ENCODE measurements at places on chromosomes 1 and 21. TPM values are rescaled to one million over a fixed set of nuclear protein-coding genes. Genes with fewer than 3 reads are reported as not detected.
A peak's percentile ranks its signal among the peaks of the same experiment; 100 is the strongest.

DNA sequence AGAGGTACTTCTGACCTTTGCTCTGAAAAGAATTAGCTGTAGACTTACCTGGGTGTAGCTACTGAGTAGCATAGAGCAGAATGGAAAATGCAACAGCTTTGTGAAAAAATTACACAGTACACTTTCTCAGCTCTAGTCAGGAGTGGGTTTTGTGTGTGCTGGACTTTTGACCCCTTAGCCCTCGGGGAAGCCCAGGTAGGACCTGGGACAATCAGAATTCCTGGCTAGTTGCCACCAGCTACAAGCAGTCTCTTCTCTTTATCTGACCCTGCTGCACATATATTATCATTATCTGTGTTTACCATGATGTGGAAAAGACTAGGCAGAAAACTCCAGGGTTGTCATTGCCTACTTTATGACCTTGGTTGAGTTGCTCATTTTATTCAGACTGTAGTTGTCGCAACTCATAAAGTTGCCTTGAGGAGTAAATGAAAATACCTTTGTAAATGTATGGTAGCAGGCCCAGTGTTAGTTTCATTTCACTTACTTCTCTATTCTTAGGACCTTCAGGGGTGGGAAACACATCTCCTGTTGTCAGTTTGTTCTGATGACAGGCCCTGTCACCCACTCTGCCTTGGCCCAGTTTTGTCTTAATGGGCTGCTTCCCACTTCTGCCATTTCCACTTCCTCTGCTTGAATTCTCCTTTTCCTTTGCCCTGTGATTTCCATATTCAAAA, 5.4 kb downstream of the NEK7 start:
- DNase-seq: no peak

GRCh38 chr21:32803651-32804050, 32.1 kb upstream of the PAXBP1 start:
- DNase-seq: no peak

- DNase-seq: no peak
Observed at GRCh38 chr1:208604295-208604694, 360.1 kb upstream of the PLXNA2 start.

Gene HPDL
- total RNA-seq: 2.3 TPM

GRCh38 chr1:244450597-244451538, 841 bp downstream of the ADSS2 start:
- peak; percentile 39 for DNase-seq

Gene HES5
- not detected for total RNA-seq

Gene ANKRD34A
- 5.3 TPM for total RNA-seq

Gene SPRR2A
- total RNA-seq: not detected

GRCh38 chr1:107457989-107458388, 317.1 kb downstream of the NTNG1 start:
- DNase-seq: no peak

DNA sequence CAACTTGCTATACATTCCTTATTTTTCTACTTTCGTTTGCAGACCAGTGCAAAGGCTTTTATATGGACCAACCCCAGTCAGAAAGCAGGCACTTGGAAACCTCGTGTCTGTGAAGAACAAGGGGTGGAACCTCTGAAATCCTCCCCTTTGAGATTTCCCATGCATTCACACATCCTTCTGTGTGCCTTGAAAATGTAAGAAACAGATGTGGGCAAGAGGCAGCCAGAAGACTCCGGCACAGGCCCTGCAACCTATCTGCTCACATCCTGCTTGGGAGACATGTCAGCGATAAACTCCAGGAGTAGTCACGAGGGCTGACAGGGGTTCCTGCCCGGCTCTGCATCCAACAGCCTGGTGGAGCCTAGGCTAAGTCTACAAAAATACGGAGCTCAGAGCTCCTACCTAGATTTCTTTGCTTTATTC, 42.5 kb downstream of the ETS2 start:
- DNase-seq: no peak

- no peak for DNase-seq
Observed at GRCh38 chr1:91781371-91781825, 104.6 kb downstream of the TGFBR3 start.

- DNase-seq: peak; percentile 63
Observed at GRCh38 chr1:221392453-221392852, 349.4 kb downstream of the DUSP10 start.

Gene RSPH1
- total RNA-seq: not detected

Gene PLEKHO1
- total RNA-seq: 24.3 TPM

GRCh38 chr1:214281720-214282629, 1.0 kb downstream of the SMYD2 start:
- no peak for DNase-seq

Gene PTGFR
- 1.4 TPM for total RNA-seq

- no peak for DNase-seq
Observed at GRCh38 chr1:5562769-5563168, 429.5 kb downstream of the NPHP4 start.

- DNase-seq: no peak
Observed at GRCh38 chr1:9890224-9890731, 19.8 kb downstream of the CTNNBIP1 start.

- no peak for DNase-seq
Observed at GRCh38 chr1:110513511-110513910, 5.5 kb downstream of the KCNA10 start.

DNA sequence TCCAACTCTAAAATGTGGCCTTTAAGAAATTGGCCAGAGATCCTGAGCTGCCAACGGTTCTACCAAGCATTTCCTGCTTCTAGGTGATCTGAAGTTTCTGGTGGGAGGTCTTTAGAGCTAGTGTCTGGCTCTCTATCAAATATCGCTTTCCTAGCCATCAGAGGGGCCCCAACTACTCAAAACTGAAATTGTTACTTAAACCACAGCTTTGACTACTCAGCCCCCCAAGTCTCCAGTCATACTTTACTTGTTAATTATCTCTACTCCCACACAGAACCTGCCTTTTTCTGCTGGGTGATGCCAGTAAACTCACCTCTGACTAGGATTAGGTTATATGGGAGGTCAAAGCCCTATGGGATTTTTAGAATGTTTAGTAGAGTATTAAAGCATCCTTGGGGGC, 95.1 kb downstream of the FASLG start:
- DNase-seq: no peak

Gene PAFAH2
- total RNA-seq: 21.9 TPM

Gene KISS1
- total RNA-seq: not detected

- DNase-seq: no peak
Observed at GRCh38 chr1:51858892-51859291, 19.6 kb downstream of the NRDC start.

DNA sequence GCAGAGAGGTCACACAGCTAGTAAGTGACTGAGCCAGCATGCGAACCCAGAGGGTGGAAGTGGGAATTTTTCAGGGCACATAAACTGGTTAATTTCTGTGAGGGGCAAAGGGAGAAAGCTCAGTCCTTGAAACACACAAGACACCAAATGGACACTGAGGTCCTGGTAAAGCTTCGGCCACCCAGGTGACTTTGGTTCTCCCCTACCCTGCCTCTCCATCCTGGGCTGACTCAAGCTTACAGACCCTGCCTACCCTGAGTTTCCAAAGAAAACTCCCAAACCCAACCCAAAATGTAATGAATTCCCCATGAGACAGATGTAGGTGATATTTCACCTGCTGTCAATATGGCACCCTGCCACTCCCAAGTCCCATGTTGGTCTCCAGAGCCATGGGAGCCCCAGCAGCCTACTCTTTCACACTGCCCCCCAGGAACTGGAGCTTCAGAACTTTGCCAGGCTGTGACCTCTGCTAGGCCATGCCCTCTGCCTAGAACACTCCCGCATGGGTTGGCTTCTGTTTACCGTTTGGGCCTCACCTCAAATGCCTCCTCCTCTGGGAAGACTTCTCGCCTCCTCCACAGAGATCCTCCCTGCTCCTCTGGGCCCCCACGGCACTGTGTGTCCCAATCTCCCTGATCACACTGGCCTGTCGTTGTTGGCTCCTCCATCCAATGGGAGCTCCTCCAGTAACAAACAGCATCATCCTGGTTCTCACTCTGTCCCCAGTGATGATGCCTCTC, 3.7 kb upstream of the LRP8 start:
- no peak for DNase-seq

Gene CADM3
- total RNA-seq: 1.2 TPM

Gene SPRR1B
- not detected for total RNA-seq

GRCh38 chr1:240401731-240402130, 210.2 kb downstream of the GREM2 start:
- DNase-seq: no peak

Gene CA6
- total RNA-seq: not detected

DNA sequence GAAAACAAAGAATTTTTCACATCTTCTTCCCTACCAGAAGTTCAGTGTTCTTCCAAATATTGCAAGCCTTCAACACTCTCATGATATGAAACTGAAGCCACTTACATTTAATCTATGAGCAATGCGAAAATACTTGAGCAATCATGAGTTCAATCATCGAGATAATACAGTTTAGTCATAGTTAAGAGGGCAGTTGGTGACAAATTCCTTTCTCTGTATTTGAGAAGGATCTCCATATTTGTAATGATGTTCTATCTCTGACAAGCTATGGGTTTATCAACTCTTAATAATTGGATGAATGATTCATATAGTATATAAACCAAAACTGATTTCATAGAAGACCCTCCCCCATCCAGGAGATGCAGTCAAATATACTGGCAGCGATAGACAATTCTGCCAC, 29.7 kb upstream of the PYHIN1 start:
- DNase-seq: no peak

Gene RBP7
- total RNA-seq: 14.2 TPM

- DNase-seq: no peak
Observed at GRCh38 chr1:183742355-183742754, 62.6 kb upstream of the RGL1 start.

- DNase-seq: no peak
Observed at GRCh38 chr1:20698195-20698910, 19.5 kb downstream of the KIF17 start.

Gene ATP1A2
- total RNA-seq: 281 TPM

Gene DYNLT4
- total RNA-seq: not detected

- no peak for DNase-seq
Observed at GRCh38 chr1:108717774-108718316, 5.1 kb downstream of the FNDC7 start.

GRCh38 chr1:69073176-69073575, 494.5 kb upstream of the LRRC7 start:
- no peak for DNase-seq

Gene LRRC39
- 23.4 TPM for total RNA-seq

GRCh38 chr1:97780884-97781283, 139.9 kb downstream of the DPYD start:
- no peak for DNase-seq

DNA sequence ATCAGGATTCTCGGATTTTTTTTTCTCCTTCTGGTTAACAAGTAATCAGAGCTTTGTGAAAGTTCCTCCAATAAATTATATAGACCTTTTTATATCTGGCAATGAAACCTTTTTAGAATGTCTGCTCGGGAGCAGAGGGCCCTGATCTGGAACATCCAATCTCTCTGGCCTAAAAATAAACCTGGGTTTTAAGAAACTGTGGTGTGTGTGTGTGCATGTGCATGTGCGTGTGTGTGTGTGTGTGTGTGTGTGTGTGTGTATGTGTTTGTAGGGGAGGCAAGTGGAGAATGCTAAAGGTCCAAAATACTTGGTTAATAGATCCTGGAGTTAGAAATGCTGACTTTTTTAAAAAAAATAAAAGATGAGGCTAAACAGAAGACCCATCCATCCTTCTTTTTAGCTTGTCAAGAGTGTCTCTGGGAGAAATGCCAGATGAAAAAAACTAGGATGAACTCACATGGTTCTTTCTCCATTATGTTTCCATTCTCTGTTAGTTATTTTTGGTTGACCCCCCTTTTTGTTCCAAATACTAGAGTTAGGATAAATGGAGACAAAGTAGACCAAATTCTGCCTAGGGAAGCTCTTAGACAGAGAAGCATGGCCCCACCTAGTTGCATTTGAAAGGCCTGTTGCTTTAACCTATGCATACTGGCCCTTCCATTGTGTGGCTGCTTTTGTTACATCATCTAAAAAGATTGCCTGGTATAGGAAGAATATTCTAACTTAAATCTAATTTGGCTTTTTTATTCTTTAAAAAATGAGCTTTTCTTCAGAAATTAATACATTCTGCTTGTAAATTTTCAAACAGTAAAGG, 175.9 kb downstream of the PAPPA2 start:
- no peak for DNase-seq

DNA sequence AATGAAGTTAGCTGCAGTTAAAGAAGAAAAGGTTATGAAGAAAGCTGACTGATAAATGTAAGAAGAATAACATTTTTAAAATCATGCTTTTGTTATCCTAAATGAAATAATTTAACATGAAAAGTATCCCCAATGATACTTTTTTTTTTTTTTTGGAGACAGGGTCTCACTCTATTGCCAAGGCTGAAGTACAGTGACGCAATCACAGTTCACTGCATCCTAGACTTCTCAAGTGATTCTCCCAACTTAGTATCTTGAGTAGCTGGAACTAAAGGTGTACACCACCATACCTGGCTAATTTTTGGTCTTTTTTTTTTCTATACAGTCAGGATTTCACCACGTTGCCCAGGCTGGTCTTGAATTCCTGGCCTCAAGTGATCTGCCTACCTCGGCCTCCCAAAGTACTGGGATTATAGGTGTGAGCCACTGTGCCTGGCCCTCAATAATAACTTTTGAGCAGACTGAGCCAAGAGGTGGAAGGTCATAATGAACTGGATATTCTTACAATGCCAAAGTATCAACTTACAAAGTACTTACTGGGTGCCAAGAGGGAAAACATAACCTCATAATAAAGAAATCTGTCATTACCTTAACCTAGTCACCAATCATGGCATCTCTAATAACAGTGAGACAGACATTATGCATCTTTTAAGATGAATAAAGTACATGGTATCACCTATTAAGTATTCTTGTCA, 94.5 kb downstream of the EVI5 start:
- no peak for DNase-seq
